Brain (organoid and tissue), 16 donors: ENCODE measurements at places on chromosomes 12 and 14.

GRCh38 chr12:636632-637031 is 26.6 kb downstream of the NINJ2 start:
- no peak for DNase-seq

GRCh38 chr12:26239122-26239851 is 43.9 kb downstream of the SSPN start:
- no peak for DNase-seq

GRCh38 chr12:84996759-84997158 is 39.3 kb downstream of the TSPAN19 start:
- DNase-seq: no peak

DNA sequence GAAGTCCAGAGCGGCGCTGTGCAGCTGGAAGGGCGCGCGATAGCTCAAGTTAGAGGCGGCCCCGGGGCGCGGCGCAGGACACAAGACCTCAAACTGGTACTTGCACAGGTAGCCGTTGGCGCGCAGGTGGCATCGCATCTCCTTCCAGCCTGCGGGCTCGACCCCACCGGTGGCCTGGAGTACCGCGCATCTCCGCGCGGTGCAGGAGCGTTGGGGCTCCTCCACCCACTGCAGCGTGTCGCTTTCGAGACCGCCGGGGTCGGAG is 553 bp downstream of the CLEC14A start:
- DNase-seq: no peak

- peak; percentile 97 for DNase-seq
Observed at GRCh38 chr12:57240066-57240921, 10.7 kb downstream of the STAC3 start.

DNA sequence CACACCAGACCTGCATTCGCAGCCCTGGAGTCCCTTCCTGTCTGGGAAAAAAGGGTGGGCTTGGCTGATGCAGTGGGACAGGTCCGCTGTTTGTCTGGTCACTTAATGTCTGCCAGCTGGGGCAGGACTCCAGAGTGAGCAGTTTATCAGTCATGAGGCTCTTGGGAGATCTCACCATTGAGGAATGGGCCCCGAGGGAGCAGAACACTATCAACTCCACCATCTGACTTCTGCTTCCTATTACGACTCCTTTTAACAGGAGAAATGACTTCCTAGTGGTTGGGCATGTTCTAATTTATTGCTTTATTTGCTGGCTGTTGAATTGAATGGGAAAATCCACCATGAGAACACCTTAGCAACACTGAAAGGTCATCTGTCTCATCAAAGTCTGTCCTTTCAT is 182.5 kb upstream of the RASSF8 start:
- DNase-seq: no peak

DNA sequence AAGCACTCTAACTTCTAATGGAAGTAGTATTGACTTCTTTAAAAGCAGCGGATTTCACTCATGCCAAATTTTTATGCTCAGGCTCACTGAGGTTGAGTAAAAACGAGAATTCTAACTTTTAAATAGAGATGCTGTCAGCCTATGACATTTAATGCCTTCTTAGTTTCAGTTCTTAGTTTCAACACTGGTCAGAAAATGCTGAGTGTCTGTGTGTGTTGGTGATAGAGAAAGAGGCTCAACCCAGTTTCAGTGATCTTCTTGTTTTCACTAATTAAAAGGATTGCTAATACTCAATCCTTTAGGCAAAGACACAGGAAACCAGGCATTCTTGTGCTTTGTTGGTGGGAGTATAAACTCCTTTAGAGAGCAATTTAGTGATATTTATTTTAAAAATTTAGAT is 31.0 kb downstream of the PEBP1 start:
- no peak for DNase-seq
